ENCODE measurements at places on chromosomes 13 and 19. TPM values are rescaled to one million over a fixed set of nuclear protein-coding genes. Genes with fewer than 3 reads are reported as not detected.
A peak's percentile ranks its signal among the peaks of the same experiment; 100 is the strongest.

DNA sequence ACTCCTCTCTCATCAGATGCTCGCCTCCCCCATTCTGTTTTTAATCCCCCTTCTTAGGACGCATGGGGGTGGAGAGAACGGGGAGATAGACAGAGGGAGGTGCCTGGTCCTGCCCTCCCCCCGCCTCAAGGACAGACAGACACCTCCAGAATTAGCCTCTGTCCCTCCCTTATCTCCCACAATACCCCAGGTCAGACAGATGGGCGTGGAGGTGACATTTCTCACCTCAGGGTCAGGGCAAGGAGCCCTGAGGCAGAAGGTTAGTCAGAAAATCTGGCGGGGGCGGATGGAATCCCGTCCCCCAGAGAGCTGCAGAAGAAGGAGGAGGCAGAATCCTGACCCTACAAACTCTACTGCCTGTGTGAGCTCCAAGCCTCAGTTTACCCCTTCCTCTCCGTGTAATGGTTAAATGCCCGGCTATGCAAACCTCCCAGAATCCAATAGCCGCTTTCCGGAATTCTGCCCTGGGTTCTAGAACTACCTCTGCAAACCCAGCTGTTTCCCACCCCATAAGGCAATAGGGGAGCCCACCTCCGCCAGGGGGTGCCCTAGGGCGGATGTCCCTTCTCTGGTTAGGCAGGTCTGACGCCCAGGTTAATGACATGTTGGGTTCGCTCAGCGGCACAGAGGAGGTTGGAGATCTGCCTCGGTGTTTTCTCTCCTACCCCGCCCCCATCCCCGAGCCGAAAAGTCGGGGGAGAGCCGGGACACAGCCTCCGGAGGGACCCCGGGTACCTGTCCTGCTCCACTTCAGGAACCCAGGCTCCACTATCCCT is 900 bp downstream of the PPP1R13L start:
- peak; percentile 89 for DNase-seq

- DNase-seq: no peak
These were observed 242.3 kb downstream of the TEX29 start for GRCh38 chr13:111562716-111563115.

SYT5 gene
- total RNA-seq: 0.39 TPM

SYCN gene
- not detected for total RNA-seq

GRCh38 chr19:13718733-13719132 is 45.6 kb upstream of the MRI1 start:
- no peak for DNase-seq

DNA sequence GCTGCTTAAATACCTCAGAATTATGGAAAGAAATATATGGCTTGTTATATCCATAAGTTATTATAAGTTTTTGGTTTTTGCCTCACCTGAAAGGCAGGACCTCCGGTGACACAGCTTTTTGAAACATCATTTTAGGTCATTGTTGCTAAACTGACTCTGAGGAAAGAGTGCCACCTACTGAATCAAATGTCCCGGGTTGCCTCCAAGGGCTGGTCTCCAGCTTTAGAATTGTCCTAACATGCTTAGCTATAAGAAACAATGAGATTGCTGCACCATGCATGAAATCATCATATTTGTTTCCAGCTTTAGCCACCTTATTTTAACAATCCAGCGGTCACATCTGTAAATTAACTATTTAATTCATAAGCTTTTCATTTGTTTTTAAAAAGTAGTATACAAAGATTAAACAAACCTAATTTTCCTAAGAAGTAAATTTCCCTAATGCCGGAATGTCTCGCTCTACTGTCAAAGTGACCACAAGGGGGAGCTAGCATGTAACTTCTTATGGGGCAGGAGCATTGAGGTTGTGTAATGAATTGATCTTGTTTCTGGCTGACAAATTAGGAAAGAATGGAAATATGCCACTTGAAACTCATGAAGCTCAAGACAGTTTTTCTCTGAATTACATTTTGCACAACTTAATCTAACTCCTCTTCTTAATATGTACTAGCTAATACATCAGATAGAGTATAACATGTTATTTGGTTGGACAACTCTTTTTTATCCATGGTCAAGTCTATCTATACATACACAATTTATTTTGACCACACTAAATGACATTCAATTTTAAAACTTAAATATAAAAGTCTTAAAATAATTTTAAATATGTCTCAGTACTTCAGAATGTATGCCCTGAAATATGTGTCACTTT is 6.7 kb upstream of the PCDH17 start:
- no peak for DNase-seq

SIGLEC12 gene
- total RNA-seq: 3.7 TPM

DNA sequence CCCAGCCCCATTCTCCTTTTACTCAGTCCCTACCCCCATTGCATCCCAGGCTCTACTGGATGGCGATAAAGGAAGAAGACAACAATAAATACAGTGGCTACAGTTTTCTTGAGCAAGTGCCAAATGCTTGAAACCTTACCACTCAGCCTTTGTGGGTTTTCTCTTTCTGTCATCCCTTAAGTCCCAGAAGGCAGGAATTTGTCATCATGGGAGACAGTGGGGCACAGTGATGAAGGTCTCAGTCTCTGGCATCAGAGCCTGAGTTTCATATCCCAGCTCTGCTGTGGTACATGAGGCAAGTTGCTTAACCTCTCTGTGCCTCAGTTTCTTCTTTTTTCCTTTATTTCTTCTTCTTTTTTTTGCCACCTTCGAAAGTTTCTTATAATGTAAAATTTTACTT is 5.1 kb upstream of the COMP start:
- DNase-seq: no peak

DNA sequence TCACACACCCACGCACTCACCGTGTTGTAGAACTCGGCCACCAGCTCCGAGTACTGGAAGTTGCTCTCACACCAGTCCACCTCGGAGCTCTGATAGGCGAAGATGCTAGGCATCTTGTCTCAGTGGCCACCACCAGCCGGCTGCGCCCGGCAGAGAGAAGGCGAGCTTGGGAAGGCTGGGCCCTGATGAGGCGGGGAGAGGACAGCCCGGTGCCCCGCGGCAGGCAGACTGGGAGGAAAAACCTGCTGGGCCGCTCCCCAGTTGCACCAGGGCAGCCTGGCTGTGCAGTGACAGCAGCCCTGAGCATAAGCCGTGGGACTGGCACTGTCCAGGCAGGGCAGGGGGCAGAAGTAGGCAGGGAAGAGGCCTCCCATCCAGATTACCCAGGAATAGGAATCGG is at the start of gene ACER1:
TSS of gene ACER1 (minus strand) at position 174 of the 400 bp plus-strand sequence. CDS start at position 113, 61 bp downstream.
- DNase-seq: no peak

DNA sequence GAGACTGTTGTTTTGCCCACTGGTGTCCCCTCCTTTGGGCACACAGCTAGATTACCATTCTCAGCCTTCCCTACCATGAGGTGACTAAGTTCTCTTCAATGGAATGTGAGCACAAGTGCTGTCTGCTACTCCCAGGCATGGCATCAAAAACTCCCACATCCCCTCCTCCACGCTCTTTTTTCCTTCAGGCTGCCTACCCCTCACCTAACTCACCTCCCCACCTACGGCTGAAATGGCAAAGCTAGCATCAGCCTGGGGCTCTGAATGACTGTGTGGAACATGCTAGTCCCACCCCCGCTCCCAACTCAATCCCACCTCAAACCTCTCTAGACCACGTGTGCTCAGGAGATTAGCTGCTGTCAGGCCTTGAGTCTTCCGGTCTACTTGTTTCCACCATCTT is 512.2 kb downstream of the DIAPH3 start:
- DNase-seq: no peak

DNA sequence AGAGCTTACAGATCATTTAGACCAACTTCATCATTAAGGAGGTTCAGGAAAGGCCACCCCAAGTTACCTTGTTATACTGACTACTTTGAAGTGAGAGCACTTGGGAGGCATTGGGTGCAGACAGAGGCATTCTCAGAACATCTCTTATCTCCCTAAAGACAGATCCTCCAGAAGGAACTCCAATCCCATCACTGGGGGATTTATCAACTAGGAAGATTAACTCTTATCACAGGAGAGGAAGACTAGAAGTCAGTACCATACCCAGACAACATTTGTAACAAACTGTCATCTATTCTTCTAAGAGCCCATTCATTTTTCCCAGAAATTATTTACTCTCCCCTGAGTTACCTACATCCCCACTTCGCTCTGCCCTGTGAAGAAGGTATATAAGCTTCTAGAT is 5.8 kb upstream of the RFXAP start:
- no peak for DNase-seq

CGB8 gene
- not detected for total RNA-seq

- DNase-seq: no peak
These were observed 221.8 kb downstream of the OXGR1 start for GRCh38 chr13:96772426-96772825.

CBARP gene
- 0.17 TPM for total RNA-seq

DNA sequence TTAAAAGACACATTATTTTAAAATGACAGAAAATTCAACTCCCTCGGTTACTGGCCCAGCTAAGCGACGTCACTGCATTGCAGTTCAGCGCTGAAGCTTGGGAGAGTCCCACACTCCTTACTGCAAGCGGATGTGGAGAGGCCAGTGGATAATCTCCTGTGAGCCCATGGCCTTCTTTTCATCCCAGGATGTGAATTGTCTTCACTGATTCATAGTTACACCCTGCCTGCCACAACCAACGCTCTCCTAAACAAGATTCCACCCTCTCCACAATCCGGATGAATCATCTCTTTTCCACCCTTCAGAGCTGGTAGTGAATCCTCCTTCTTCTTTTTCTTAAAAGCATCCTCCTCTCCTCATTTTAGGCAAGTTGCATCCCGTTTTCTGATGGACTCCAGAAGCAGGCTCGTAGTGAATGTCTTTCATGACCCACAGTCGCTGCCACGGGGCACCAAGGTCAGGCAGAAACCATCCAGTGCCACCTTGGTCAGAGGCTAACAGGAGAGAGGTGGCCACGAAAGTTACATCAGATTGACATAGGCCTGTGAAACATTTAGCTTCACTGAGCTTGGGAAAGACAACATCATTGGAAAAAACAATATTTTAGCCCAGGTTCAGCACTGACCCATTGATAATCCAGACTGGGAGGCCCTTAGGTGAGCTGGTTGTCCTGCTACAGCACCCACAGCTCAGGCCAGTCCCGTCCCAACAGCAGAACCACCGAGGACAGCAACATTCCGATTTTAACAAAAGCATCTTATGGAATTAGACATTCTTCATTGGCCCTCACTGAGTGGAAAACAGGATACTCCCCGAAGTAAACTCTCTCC is 2.0 kb downstream of the GJB2 start:
- no peak for DNase-seq

DNA sequence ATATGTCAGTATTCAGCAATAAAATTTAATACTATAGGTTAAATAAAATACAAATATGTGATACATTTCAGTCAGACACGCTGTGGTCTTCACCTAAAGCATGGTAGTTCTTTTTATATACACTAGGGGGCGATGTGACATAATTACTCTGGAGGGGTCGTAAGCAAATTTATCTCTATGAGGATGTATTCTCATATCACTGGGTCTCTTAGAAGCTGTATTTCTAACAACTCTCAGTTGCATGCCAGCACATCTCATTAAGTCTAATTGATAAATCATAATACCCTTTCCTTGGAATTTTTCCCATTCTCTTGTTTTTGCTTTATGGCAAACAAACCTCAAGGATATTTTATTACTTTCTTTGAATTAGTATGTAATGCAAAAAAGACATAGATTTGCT is 3.9 kb upstream of the PCDH17 start:
- no peak for DNase-seq

DNA sequence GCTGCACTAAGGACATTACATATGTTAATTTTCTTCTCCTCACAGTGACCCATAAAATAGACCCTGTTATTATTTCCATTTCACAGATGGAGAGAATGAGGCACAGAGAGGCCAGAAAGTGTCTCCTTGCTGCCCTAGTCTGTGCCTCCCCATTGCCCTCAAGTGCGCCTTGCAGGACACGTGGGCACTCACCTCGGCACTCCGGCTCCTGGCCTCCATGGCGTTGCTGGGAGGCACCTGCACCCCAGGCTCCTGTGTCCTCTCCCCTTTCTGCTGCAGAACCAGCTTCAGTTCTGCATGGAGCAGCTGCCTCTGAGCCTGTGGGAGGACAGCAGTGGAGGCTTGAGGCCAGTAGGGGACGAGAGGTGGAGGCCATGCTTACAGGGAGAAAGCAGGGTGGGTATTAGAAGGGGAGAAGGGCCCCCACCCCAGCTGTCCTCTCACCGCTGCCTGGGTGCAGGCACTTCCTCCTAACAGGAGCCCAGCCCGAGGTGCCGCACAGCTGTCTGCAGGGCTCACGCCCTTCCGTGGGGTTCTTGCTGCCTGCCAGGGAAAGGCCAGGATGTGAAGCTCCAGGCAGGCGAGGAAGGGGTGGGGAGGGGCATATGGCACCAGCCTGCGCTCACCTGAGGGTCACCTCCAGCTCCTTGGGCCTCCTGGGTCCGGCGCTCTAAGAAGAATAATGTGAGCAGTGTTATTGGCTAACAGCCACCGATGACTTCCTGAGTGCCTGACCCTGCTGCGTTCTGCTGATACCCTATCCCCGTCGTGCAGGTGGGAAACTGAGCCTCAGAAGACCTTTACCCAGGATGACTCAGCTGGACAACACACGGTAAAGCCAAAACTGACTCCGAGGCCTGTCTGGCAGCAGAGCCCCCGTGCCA is 5.2 kb downstream of the PRX start:
- no peak for DNase-seq

- DNase-seq: no peak
These were observed 91.4 kb downstream of the IRS2 start for GRCh38 chr13:109694972-109695371.

ANKRD24 gene
- total RNA-seq: 1.7 TPM

DNA sequence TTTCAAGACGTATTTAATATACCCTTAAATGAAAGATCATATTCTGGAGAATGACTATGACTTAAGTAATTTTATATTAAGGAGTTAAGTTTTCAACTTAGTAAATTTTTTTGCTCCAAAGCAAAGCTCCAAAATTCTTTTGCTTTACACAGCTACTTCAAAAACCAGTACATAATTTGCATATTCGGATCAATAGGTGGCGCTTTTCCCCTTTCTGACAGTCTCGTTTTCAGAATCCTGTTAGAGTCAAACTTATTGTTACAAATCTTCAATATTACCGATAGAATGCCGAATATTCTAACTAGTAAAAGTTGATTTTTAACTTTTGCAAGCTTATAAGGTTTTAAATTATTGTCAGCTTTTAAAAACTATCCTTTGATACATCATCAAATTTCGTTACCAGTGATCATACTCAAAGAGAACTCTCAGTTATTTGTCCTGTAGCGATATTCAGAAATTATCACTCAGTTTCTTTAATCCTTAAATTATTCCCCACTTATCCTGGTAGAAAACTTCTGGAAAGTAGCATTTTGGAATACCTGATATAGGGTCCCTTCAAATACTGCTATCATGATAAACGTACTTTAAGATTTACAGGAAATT is 852.7 kb upstream of the KLHL1 start:
- no peak for DNase-seq

ZNF221 gene
- total RNA-seq: 3.7 TPM

CEACAM21 gene
- total RNA-seq: 75.4 TPM

GRCh38 chr13:44903574-44903985 is 85.7 kb downstream of the NUFIP1 start:
- DNase-seq: no peak

ZNF235 gene
- total RNA-seq: 9.4 TPM

DNA sequence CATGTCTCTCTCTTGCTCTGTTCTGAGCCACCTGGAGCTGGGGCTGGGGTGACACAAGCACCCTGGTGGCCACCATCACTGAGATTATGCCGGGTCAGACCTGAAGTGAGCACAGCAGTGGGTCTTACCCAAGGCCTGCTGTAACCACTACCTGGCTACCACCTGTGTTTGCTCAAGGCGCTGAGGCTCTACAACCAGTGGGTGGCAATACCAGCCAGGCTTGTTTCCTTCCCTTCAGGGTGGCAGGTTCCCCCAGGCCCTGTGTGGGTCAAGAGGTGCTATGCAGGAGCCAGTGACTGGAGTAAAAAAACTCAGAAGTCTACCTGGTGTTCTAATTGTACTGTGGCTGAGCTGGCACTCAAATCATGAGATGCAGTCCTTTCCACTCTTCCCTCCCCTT is 8.0 kb upstream of the ZNF443 start:
- DNase-seq: no peak
